ENCODE measurements at places on chromosomes 6 and 20.

- peaks cover 33% of the 10 kb centered on the region for H3K36me3 ChIP-seq
- peaks cover 34% of the 10 kb centered on the region for H3K4me1 ChIP-seq
- H3K27me3 ChIP-seq: no peaks in the 10 kb centered on the region
- DNase-seq: no peak
- peak overlapping the region; percentile 75 for H3K27ac ChIP-seq
Observed at GRCh38 chr20:31747640-31748039, 8.6 kb downstream of the TPX2 start.

DNA sequence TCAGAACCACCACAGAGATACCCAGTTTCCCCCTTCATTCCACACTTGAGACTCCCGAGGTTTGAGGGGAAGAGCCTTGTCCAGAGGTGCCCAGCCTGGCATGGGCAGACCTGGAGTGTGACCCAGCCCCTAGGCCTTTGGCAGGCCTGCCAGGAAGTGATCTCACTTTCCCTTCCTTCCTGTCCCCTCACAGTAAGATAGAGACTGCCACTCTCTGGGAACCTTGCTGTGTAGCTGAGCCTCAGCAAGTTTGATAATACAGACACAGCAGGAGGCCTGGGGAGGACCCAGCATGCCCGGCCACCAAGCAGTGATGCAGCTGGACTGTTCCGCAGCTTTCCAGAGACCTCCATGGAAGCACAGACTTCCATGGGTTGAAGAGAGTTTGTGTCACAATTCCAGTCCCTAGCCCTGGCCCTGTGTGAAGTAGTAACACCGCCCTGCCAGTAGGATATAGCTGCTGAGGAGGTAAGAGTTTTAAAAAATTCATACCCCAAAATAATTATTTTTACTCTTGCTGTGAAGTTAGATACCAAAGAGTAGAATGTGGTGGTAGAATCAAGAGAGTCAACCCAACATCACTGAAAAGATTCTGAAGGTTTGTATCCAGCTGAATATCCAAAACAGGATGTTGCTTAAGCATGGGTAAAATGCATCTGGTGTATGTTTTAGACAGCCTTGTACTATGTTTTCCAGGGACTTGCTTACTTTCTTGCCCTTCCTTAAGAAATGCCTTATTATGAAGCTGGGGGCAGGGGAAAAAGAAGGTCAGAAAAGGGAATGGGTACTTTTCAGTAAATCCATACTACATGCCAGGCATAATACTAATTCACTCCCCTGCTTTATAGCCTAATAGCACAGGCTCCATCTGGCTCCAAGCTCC, 16.3 kb downstream of the PKIG start:
- H3K27me3 ChIP-seq: no peaks in the 10 kb centered on the region
- no peak overlapping the region for H3K27ac ChIP-seq
- peaks cover 12% of the 10 kb centered on the region for H3K4me1 ChIP-seq
- DNase-seq: no peak

DNA sequence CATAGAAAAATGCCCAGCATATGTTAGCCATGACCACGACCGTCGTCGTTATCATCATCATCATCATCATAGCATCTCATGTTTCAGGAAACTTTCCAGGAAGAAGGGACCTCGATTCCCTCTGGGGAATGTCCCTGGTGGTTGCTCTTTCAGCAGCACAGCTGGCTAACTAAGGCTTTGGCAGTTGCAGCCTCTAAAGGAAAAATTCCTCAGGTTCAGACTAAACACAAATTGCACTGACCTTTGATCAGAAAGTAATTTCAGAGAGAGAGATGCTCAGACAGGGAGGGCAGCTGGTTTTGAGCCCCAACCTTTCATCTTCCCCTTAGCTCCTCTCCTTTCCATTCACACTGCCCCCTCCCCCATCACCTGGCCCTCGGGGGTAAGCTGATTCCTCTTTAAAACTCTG, 5.6 kb upstream of the CFB start:
- peaks cover 15% of the 10 kb centered on the region for H3K27me3 ChIP-seq
- no peak for DNase-seq
- no peaks in the 10 kb centered on the region for H3K36me3 ChIP-seq
- H3K4me3 ChIP-seq: no peak overlapping the region

DNA sequence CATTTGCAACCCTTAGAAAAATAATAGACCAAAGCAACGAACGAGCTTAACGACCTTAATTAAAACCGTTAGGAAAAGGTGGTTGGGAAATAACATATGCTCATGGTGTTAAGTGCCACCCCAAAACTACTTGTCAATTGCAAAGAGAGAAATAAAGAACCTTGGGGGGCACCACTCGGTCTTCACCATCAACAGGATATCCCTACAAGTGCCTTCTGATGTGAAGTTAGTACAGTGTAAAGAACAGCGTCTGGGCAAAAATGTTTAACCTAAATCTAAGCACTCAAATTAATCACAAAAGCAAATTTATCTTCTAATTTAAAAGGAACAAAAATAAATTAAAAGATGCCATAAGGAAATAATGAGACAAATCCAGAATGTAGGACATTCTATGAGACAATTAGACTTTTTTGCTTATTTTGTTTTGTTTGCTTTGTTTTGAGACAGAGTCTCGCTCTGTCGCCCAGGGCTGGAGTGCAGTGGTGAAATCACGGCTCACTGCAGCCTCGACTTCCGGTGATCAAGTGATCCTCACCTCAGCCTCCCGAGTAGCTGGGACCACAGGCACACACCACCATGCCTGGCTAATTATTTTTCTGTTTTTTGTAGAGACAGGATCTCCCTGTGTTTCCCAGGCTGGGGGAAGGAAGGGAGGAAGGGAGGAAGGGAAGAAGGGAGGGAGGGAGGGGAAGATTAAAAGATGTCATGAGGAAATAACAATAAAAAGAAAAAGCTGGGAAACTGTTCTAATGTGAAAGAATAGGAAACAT, 41.3 kb upstream of the BTN3A2 start:
- no peak overlapping the region for H3K4me3 ChIP-seq
- DNase-seq: no peak
- H3K27me3 ChIP-seq: peaks cover 51% of the 10 kb centered on the region
- H3K4me1 ChIP-seq: peaks cover 30% of the 10 kb centered on the region

DNA sequence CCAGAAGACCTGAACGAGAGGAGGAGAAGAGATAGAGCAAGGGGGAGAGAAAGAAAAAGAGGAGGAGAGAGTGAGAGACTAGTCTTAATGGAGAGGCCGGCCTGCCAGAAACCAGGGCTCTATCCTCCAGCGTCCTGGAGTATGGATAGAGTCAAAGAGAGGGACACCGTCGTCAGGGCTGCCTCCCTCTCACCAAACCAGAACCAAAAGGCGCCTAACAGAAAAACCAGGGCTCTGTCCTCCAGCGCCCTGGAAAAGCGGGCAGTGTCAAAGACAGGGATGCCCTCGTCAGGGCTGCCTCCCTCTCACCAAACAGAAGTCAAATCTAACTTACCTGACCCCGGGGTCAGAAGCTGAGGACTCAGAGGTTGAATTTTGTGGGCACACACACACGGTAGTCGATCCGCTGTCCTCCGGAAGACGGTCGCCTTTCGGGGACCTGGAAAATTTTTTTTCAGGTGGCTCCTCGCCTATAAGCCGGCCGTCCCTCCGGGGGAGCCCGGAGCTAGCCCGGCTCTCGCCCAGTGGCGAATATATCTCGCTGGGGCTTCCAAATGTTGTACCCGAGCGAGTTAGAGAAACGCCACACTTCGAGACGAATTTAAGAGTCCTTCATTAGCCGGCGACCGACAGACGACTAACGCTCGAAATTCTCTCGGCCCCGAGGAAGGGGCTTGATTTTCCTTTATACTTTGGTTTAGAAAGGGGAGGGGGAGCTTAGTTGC, 148.2 kb downstream of the TRIM27 start:
- no peak overlapping the region for H3K4me3 ChIP-seq
- peaks cover 98% of the 10 kb centered on the region for H3K27me3 ChIP-seq
- no peak overlapping the region for H3K27ac ChIP-seq
- peaks cover 4% of the 10 kb centered on the region for H3K4me1 ChIP-seq
- DNase-seq: no peak

All from type B pancreatic cell (in vitro differentiated cells).